NCI-H2227 treated with DMSO at 0.1 percent for 48 hours (cell line): ENCODE measurements at places on chromosomes 7 and 10.

GRCh38 chr10:6514180-6514579 is 65.9 kb downstream of the PRKCQ start:
- no peak for DNase-seq

- no peak for DNase-seq
Observed at GRCh38 chr10:13759168-13759567, 172.4 kb downstream of the PRPF18 start.

- peak; percentile 37 for DNase-seq
Observed at GRCh38 chr7:65731562-65732035, 141.3 kb upstream of the VKORC1L1 start.

GRCh38 chr10:7606951-7607404 is 59.8 kb downstream of the ITIH5 start:
- no peak for DNase-seq

DNA sequence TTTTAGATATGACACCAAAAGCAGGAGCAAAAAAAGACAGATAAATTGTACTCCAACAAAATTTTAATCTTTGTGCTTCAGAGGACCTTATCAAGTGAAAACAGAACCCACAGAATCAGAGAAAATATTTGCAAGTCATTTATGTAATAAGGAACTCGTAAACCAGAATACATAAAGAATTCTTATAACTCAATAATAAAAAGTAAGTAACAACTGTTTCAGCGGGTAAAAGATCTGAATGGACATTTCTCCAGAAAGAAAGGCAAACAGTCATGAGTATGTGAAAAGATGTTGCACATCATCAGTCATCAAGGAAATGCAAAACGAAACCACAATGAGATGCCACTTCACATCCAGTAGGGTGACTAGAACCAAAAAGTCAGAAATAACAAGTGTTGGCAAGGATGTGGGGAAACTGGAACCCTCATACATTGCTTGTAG is 167.7 kb upstream of the KCTD7 start:
- DNase-seq = no peak

DNA sequence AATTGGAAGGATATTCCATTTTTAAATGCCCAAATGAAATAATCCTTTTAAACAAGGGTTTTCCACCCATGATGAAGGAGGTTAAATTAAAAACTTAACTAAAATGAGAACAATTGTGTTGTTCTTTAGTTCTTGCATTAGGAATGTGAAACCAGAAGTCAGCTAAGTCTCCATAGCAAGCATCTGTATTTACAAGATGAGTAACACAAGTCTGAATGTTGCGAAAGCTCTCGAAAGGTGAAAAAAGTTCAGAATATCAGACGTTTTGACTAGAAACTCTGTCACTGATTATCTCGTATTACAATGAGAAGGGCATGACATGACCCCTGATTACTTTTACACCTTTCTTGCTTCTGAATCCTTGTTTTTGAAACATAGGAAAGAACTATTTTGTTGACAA is 149.6 kb downstream of the BICC1 start:
- no peak for DNase-seq

DNA sequence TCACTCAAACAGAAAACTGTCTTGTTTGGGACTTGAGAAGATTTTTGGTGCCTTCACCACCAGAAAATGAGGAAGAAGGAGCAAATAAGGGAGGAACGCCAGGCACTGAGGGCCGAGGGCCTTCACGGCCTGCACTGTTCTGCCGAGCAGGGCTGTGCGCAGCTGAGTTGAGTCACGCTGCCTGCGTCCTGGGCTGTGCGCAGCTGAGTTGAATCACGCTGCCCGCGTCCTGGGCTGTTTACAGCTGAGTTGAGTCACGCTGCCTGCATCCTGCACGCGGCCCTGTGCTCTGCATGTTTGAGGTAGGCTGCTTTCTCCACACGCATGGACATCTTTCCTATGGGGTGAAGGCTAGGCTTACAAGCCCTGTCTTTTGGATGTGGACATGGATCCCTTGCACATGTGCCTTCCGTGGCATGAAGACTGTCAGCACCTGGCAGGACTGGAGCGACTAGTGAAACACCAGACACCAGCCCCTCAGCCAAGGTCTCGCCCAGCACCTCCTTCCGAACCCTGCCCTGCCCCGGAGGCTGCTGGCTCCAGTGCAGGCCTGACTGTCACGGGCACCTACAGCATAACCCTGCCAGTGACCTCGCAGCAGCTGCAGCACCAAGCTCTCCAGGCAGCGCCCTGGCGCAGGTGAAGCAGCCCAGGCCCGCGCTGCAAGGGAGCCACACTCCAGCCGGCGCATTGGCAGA is 96.7 kb downstream of the HTR5A start:
- no peak for DNase-seq

GRCh38 chr7:29478226-29478625 is 85.4 kb upstream of the PRR15 start:
- no peak for DNase-seq

GRCh38 chr10:78337646-78338391 is 304.2 kb downstream of the RPS24 start:
- DNase-seq = no peak

DNA sequence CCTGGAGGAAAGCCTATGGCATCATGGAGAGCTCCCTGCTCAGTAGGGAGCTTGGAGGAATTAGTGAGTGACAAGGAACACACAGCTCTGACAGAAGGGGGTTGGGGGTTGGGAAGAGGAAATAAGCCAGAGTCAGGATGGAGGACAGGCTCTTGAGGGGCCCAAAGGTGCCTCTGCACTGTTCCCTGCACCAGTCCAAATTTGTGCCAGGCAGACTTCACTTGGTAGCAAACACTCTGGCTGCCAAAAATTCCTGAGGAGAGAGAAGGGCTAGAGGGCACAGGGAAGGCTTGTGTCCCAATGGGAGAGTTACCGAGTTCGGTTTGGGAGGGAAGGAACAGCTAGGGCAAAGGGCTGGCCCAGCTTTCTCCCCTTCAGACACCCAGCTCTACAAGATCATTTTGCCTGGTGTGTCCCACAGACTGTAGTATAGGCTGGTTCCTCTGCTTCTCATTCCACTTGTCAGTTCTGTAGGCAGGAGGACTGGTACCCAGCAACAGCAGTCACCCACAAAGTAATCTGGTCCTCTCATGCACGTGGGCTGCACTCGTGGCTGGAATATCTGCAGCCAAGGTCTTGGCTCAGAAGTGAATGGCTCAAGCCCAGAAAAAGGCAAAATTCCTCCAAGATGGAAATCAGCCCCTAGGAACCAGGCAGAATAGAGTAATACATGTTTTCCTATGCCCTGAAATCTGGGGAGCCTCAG is 8.0 kb upstream of the KCNIP2 start:
- no peak for DNase-seq

- no peak for DNase-seq
Observed at GRCh38 chr7:585229-585711, 65.6 kb upstream of the PDGFA start.

- DNase-seq = no peak
Observed at GRCh38 chr7:137591421-137591837, 247.9 kb upstream of the PTN start.

DNA sequence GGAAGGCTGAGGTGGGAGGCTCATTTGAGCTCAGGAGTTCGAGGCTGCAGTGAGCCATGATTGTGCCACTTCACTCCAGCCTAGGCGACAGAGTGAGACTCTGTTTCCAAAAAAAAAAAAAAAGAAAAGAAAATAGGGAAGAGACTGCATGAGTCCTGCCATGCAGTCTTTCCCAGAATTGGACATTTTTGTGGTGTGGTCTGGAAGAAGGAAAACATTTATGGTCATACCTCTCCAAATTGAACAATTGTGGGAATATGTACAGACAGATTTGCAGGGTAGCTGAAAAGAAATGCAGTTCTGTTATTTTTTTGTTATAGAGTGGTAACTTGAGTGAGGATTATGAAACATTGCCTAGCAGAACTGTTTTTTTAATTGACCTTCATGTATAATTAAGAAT is 198.1 kb downstream of the AUTS2 start:
- DNase-seq = no peak

- DNase-seq = no peak
Observed at GRCh38 chr10:80081801-80082750, 3.6 kb downstream of the TMEM254 start.

- no peak for DNase-seq
Observed at GRCh38 chr7:11668727-11669126, 163.3 kb downstream of the THSD7A start.

GRCh38 chr7:11768263-11768662 is 63.7 kb downstream of the THSD7A start:
- DNase-seq = no peak

DNA sequence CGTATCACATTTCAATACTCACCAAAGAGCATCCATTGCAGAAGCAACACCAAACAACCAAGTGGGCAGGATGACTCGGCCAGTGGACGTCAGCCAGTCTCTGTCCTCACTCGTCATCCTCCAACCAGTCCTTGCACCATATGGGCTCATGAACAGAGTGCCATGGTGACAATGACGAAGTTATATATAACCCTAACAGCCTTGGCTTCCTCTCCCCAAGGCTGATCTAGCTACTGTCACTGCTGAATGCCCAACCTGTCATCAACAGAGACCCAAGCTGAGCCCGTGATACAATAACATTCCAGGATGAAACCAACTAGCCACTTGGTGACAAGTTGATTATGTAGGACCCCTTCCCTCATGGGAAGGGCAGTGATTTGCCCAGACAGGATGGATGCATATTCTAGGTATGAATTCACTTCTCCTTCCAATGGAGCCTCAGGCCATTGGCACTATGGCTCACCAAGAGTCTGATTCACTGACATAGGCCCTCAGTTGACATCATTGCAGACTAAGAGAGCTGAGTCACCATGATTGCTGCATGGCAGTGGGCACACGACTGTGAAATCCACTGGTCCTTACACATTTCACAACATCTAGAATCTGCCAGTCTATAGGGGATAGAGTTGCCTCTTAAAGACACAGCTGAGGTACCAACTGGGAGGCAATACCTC is 26.3 kb upstream of the PPIF start:
- no peak for DNase-seq
